ENCODE measurements at places on chromosomes 2 and 18.

DNA sequence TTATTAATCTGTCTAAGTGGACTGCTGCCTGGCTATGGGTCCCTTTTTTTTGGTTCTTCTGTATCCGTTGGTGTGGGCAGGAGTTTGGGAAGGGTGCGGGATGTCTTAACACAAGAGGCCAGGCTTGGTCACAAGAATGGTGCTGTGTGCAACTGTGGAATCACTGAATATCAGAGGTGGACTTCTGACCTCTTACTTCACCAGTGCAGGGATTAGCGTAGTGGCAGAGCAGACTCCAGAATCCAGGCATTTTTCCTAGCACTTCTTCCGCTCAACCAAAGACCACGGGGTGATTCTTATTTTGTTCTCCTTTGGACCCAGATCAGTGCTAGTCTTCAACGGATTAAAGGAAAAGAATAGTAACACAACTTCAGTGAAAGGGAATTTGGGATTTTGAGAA, 254.3 kb upstream of the TNP1 start:
- DNase-seq, result no peak

DNA sequence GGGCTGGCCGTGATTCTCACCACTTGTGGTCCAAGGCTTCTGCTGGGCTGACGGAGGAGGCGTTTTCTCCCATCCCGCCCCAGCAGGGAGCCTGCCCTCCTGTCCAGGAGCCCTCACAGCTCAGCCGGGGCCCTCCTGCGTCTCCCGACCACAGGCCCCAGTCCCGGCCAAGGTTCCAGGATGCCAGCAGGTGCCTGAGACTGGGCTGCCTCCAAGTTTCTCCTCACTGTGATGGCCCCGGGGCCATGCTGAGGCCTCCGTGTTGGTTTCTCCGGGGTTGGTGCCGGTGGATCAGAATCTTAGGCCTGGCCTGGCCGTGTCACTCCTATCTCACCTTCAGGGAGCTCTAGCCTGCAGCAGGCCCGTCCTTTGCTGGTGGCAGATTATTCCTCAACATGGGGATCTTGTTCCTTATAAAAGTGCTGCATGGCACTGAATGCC, 5.9 kb downstream of the KCNG2 start:
- DNase-seq, result no peak

DNA sequence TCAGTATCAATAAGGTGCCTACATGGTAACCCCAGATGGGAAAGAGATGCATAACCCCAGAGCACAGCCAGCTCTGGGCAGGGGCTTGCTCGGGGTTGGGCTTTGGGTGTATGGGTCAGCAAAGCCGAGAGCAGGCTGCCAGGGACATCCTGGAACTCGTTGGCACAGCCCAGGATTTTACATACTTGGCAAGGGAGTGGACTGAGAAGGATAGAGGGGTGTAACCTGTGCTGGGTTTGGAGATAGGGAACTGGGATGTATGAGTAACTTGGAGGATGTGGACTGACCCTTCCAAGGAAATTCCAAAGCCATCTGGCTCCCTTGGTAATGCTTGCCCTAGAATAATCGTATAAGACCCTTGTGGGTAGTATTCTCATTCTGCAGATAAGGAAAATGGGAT, 44.2 kb downstream of the GPR39 start:
- no peak for DNase-seq

GRCh38 chr18:45677276-45677807, 46.6 kb upstream of the SLC14A1 start:
- DNase-seq, result no peak

GRCh38 chr2:217897816-217898806, 104.7 kb downstream of the TNS1 start:
- DNase-seq, result no peak

GRCh38 chr2:238685713-238686112, 162.2 kb upstream of the TWIST2 start:
- DNase-seq, result no peak

- DNase-seq, result no peak
Observed at GRCh38 chr2:195709901-195710806, 53.1 kb downstream of the SLC39A10 start.

DNA sequence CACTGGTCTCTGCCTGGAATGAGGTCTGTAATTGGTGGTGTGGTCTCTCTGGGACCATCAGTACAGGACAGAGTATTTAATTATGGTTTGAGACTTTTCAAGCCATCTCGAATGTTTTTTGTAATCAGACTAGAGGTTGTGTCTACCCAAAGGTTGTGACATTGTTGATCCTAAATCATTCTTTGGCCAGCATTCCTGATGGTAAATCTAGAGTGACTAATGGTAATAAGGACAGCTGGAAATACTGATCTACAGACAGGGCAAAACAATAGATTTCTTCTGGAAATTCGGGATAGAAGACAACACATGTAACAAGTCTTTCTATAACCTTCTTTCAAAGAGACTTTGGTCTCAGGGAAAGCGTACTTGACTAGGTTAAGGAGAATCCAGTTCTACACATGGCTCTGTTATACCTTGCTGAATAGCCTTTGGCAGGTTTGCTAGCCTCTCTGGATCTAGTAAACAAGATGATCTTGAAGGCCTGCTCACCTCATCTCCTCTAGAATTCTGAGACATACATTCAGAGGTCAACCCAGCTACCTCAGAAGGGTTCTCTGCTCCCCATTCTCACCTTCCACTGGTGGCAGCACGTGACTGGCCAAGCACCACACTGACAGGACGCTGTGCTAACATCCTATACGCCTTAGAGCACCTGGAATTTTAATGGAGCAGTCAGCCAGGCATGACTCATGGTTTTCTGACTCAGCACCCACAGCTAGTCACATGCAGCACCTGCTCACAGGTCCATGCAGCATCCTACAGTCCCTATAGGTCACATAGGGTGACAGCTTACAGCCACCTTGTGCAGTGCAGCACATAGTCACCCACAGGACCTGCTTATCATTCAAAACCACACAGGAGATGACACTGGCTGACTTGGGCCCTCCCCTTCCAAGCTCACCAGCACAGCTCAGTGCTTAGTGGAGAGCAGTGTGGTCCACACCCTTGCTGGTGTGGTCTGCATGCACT, 12.2 kb downstream of the PLB1 start:
- DNase-seq, result no peak

- DNase-seq, result no peak
Observed at GRCh38 chr2:198008230-198008629, 203.8 kb downstream of the PLCL1 start.

DNA sequence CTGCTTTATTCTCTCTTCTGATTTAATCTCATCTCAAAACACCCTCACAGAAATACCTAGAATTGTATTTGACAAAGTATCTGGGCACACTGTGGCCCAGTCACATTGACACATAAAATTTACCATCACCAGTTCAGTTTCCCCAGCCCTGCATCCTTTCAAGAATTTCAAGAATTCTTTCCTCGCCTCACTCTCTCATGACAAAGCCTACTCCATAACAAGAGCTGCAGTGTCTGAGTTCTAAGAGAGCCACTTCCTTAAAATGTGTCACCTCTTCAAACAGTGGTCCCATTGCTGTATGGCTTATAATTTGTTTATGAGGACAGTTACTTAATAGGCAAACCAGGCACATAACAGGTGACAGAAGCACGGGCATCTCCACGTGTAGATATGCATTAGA, 90.9 kb upstream of the STK39 start:
- no peak for DNase-seq

- no peak for DNase-seq
Observed at GRCh38 chr2:219871351-219871750, 243.9 kb downstream of the SLC4A3 start.

GRCh38 chr18:10216791-10217190, 237.6 kb upstream of the APCDD1 start:
- DNase-seq, result no peak

GRCh38 chr18:58590254-58590653, 38.6 kb downstream of the ALPK2 start:
- no peak for DNase-seq

GRCh38 chr18:31610286-31611205, 18.9 kb downstream of the TTR start:
- no peak for DNase-seq

DNA sequence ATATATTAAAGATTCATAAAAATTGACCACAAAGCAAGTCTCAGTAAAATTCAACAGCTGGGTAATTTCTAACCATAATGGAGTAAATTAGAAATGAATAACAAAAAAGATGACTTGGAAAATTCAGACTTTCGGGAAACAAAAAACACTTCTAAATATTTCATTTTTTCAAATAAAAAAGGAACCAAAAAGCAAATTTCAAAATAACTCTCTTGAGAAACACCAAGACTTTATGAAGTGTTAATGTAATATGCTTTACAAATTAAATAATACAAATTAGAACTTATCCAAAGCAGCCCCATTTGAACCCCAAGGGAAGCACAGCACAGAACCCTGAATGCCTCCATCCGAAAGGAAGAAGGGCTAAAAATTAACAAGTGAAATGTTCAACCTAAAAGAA, 175.9 kb downstream of the HDAC4 start:
- no peak for DNase-seq

GRCh38 chr2:188993247-188993646, 19.1 kb downstream of the COL3A1 start:
- DNase-seq, result no peak

DNA sequence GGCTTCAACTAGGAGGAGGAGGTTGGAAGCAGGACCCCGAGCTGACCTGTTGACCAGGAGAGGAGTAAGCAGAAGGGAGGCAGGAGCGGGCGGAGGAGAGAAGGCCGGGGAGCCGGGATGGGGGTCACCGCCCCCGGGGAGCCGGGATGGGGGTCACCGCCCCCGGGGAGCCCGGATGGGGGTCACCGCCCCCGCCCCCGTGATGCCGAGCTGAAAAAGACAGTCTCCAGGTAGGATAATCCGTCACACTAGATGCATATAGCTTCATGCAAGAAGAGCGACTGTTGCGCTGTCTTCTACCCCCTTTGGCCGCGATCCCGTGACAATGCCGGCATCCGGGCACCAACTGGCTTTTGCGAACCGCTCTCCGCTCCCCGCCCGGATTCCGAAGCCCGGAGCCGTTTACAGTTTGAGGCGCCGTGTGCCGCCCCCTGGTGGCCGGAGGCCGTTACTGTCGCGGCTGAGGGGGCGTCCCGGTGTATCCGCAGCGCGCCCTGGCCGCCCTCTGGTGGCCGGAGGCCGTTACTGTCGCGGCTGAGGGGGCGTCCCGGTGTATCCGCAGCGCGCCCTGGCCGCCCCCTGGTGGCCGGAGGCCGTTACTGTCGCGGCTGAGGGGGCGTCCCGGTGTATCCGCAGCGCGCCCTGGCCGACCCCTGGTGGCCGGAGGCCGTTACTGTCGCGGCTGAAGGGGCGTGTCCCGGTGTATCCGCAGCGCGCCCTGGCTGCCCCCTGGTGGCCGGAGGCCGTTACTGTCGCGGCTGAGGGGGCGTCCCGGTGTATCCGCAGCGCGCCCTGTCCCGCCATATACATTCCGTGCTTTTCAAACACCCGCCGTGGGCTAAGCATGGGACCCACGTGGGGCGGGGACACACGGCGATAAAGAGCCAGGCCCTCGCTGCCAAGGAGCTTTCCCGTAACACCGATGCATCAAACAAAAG, 89.6 kb downstream of the ACTR3 start:
- DNase-seq, result peak; percentile 78

DNA sequence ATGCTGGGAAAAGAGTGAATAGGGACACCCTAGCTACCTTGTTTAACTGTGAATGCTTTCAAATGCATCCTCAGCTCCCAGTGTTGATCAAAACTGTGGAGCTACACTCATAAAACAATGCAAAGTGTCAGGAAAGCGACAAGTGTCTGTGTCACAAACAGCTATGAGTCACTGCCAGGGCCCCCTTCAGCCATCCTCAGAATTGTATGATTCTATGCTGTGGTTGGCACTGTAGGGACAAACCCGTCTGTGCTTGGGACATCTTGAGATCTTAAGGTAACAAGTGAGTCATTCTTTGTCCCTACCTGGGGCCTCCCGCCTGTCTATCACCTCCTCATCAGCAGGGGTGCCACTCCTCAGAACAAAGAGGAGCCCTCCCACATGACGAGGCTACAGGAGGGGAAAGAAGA, 42.4 kb downstream of the KLF7 start:
- peak; percentile 48 for DNase-seq

DNA sequence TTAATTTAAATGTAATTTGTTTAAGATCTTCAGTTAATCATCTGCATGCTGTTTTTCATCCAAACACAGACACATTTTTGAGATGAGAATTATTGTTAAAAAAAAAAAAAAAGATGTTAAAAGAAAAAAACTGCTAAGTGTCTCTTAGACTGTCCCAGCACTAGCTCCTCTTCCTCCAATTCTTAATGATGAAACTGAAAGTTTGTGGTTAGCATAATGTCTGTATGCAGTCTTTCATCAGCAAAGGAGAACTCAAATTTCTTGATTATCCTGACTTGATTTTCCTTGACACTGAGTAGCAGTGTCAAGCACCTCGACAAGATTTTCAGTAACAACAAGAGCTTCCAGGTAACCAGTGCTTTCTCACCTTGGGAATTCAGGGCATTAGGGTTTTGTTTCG, 274.4 kb downstream of the LRRTM1 start:
- no peak for DNase-seq

DNA sequence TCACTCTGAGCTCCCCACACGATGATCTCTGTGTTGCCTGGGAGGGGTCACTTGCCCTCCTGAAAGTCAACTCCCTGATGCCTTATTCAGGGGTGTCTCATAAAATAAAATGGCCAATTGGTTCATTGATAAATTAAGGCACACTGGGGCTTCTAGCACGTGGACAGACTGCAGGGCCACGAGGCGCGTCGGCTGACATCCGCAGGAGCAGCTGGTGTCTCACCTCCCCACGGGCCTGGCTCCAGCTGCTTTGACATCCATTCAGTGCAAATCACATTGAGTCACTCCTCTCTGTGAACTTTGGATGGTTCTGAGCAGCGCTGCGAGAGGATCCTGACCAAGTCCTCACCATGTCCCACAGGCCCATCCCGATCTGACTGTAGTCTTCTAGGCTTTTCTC, 4.6 kb upstream of the ST8SIA3 start:
- no peak for DNase-seq

GRCh38 chr2:217099561-217099960, 239.7 kb upstream of the TNP1 start:
- DNase-seq, result no peak

GRCh38 chr2:7633566-7634153, 716.4 kb downstream of the RNF144A start:
- no peak for DNase-seq

GRCh38 chr2:98548920-98549818, 59.1 kb downstream of the COA5 start:
- no peak for DNase-seq

GRCh38 chr2:105409717-105410116, 10.9 kb upstream of the FHL2 start:
- no peak for DNase-seq

- no peak for DNase-seq
Observed at GRCh38 chr2:83063511-83063910, 1395.6 kb downstream of the SUCLG1 start.

- no peak for DNase-seq
Observed at GRCh38 chr2:43300781-43301583, 74.6 kb upstream of the ZFP36L2 start.

DNA sequence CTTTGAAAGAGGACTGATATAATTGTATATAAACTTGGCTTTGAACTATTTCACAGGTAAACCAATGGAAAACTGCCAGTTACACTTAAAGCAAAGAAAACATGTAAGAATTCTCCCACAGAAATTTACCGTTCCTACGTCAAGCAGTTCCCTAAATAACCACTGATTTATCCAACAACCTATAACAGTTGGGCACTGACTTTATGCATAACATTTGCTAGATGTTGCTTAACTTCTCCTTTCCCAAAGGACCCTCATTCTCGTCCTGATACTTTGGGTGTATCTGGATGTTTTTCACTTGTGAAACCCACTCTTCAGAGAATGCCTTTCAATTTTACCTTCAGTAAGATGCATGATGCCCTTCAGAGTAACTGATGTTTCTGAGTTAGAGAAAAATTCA, 43.8 kb downstream of the STAT1 start:
- DNase-seq, result no peak
